ENCODE measurements at places on chromosomes 1 and 21.

- no peak for DNase-seq
Measured at GRCh38 chr21:30689822-30690221, 28.8 kb downstream of the KRTAP21-3 start.

DNA sequence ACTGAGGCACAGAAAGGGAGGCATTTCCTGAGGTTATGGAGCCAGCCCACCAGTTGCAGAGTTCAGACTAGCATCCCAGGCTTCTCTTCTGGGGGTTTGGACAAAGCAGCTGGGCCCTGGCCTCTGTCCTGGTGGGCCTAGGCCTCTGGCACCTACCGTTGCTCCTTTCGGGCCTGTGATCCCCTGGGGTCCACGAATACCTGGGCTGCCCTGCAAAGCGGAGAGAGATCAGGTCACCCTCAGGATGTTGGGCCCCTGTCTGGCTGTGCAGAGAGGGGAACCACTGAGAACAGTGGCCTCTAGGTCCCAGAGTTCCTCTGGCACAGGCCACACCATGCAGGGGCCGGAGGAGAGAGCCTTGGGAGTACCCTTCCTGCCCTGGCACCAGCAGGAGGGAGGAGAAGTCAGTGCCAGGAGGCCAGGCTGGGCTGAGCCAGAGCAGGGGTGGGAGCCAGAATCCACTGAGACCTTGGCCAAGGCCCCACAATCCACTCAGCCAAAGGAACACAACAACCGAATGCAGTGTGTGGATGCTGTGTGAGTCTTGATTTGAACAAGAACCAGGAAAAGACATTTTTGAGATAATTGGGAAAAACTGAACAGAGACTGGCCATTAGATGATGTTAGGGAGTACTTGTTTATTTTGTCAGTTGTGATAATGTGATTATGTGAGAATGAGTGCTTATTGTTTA lies 8.9 kb downstream of the COL9A2 start:
- no peak for DNase-seq

- no peak for DNase-seq
Measured at GRCh38 chr21:37758982-37759381, 157.3 kb downstream of the KCNJ6 start.

GRCh38 chr21:36320421-36321324 lies 676 bp downstream of the MORC3 start:
- peak; percentile 78 for DNase-seq

DNA sequence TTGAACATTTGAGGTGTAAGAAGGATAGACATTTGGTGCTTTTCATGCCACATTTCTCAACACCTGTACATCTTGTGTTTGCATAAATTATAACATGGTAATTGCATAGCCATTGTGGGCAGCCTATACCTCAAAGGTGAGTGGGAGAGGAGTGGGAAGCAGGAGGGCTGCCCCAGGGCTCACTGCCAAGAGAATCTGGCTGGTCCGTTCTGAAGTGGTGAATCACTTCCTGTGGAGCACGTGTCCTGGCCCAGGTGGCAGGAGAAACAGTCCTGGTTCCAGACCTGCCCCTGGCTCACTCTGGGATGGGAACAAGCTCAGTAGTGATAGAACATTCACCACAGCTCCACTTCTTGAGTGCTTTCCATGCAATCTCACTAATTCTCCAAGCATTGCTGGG lies 11.6 kb upstream of the OLFML2B start:
- DNase-seq: no peak

Measured in activated CD4-positive, CD25-positive, alpha-beta regulatory T cell treated with anti-CD3 and anti-CD28 coated beads, Interleukin-2, amount 50 U/mL, for 72 hours (primary cell).